Glutamatergic neuron (in vitro differentiated cells): ENCODE measurements at places on chromosomes 7 and 10. TPM values are rescaled to one million over a fixed set of nuclear protein-coding genes. Genes with fewer than 3 reads are reported as not detected.

The TACR2 gene
- total RNA-seq = not detected

DNA sequence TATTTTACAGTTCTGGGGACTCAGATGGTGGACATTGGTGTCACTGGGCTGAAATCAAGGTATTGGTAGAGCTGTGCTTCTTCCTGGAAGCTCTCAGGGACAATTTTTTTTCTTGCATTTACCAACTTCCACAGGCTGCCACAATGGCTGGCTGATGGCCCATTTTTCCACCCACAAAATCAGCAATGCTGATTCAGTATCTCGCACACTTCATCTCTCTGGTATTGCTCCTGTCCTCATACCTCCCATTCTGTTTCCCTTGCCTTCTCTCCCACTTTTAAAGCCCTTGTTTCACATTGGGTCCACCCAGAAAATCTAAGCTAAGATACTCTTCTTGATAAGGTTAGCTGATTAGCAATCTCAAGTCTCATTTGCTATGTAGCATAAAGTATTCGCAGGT, 530.9 kb upstream of the POM121L12 start:
- no peak for DNase-seq
- peaks cover 22% of the 10 kb centered on the region for H3K4me1 ChIP-seq
- H3K36me3 ChIP-seq = no peaks in the 10 kb centered on the region
- no peak overlapping the region for H3K4me3 ChIP-seq
- H3K27ac ChIP-seq = no peak overlapping the region
- H3K27me3 ChIP-seq = no peaks in the 10 kb centered on the region

DNA sequence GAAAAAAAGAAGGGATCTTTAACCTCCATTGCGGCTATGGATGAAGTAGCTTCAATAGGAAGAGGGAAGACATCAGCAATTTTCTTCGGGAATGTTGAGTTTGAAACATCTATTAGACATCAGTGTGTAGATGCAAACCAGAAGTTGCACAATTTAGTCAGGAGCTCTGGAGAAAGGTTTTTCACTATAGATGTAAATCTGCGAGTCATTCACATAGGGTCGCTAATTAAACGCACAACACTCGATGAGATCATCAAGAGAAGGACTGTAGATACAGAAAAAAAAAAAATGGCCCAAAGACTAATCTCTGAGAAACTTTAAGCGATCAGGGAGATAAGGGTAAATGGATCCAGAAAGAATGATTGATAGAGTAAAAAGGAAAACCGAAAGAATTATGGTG, 61.7 kb upstream of the TES start:
- no peak overlapping the region for H3K27ac ChIP-seq
- no peak for DNase-seq

DNA sequence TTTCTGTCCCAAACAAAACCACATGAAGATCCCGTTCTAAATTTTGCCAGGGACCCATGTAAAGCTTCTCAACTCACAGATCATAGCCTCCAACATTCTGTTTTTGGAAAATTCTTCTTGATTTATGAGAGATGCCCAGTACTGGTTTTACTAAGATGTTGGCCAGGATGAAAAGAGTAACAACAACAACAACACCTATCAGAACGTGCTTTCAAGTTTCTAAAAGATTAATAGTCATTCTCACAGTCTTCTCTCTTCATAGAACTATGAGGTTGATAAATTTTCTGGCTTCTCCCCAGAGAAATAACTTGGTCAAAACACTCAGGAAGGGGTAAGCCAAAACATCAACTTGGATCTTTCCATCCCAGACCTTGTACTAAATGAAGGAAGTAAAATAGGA, 567.5 kb upstream of the IGFBP3 start:
- no peaks in the 10 kb centered on the region for H3K36me3 ChIP-seq
- no peaks in the 10 kb centered on the region for H3K4me1 ChIP-seq
- no peak for DNase-seq
- no peaks in the 10 kb centered on the region for H3K27me3 ChIP-seq

The SNX10 gene
- total RNA-seq = 6.1 TPM
